ENCODE measurements at places on chromosomes 12 and 14.

- DNase-seq, result no peak
Observed at GRCh38 chr14:39219075-39219499, 14.6 kb upstream of the MIA2 start.

GRCh38 chr14:77178656-77179055 lies 2.9 kb upstream of the TMEM63C start:
- no peak for DNase-seq

DNA sequence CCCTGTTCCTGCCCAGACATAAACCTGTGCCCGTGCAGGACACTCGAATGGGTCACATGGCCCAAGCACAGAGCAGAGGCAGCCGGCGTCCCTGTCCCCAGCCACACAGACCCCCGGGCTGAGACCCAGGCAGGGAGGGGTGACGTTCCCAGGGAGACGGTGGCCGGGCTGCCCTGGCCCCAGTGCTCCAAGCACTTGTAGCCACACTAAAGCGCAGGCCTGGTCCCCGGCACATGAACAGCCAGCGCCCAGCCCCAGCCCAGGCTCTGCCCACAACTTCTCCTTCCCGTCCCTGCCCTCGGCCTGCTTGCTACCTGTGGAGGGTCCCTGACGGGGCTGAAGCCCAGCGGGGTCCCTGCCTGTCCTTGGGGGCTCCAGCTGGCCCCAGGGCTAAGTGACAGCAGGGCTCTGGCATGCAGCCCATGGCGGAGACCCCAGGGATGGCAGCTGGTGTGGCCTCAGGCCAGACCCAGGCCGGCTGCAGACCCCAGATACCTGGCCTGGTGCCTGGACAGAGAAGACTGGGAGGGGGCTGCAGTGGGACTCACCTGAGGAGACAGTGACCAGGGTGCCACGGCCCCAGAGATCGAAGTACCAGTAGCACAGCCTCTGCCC lies 338.4 kb downstream of the TMEM121 start:
- DNase-seq, result no peak

- no peak for DNase-seq
Observed at GRCh38 chr12:49651855-49652254, 28.5 kb downstream of the PRPF40B start.

DNA sequence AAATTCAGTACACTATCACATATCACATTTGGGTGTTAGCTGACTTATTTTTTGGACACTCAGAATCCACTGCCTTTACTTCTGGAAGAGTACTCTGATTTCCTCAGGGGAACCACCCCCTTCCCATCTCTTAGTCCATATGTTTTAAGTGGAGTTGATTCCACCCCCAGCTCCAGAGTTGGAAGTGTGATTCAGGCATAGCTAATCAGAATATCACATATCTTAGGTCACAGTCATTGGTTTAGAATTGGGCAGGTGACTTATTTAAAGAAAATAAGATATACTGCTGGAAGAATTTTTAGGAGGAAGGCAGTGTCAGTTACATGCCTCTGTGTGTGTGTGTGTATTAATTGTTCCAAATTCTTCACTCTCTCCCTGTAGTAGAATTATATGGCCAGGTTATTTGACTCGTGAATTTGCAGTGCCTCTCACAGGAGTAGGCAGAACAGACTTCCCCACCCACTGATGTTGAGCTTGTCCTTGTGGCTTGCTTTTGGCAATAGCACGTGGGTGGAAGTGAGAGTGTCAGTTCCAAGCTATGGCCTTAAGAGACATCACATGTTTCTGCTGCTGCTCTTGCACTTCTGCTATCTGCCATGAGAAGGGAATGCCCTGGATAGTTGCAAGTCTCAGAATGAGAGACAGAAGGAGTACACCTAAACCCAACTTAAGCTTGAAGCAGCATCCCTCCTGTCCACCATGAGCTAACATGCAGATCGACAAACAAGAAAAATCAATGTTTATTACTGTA lies 6.4 kb upstream of the GAS2L3 start:
- DNase-seq, result no peak

GRCh38 chr12:51661199-51661598 lies 70.2 kb downstream of the SCN8A start:
- no peak for DNase-seq

DNA sequence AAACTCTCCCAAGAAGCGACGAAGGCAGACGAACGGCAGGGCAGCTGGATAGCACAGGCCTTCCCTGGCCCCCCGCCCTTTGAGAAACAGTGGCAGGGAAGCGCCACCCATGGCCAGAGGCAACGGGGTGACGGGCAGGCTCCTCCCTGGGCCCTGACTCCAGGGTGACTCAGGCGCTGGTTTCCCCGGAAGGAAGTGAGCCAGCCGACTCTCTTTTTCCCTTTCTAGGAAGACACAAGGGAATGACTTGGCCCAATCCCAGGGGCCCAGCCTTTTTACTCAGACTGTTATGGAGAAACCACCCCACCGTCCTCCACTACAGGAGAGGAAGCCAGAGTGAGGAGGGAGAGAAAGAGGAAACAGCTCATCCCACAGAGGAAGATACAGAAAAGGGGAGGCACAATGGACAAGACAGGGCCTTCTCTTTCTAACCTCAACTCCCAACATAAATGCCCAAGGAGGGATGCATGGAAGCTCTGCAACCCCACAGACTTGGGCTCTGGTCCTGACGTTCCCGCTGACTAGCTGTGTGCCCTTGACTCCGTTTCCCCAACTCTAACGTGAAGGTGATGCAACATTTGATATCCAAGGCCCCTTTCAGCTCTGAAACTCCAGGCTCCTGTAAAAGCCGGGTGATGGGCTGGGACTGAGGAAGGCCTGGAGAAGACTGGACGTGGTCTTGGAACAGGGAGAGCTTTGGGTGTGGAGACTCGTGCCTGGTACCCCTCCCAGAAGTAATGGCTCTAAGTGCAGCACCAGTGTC lies 27.9 kb downstream of the ACTN1 start:
- no peak for DNase-seq

GRCh38 chr14:59314953-59315599 lies 126.6 kb downstream of the DAAM1 start:
- DNase-seq, result no peak

DNA sequence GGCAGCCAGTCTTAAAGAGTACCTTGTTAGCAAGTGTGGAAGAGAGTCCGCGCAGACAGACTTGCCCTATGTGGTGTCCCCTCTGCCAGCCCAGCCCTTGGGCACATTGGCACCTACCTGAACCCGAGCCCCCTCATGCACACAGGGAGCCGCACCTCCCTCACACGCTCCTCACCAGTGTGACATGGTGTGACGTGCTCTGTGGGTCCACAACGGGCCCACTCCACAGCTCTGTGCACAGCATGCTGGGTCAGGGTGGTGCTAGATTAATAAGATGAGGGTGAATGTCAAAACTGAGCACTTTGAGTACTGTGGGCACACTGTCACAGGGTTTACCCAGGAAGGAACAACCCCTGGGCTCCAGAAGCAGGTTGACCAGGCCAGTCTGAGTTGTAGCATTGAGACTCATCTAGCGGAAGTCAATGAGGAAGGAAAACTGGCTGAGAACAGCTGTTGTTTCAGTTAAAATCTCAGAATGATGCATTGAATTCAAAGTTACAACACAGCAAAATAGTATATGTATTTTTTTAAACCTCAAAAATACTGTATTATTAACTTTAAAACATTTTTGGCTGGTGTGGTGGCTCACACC lies 53.4 kb upstream of the AMN start:
- no peak for DNase-seq

GRCh38 chr12:78864870-78865463 lies 393 bp downstream of the SYT1 start:
- peak; percentile 16 for DNase-seq

DNA sequence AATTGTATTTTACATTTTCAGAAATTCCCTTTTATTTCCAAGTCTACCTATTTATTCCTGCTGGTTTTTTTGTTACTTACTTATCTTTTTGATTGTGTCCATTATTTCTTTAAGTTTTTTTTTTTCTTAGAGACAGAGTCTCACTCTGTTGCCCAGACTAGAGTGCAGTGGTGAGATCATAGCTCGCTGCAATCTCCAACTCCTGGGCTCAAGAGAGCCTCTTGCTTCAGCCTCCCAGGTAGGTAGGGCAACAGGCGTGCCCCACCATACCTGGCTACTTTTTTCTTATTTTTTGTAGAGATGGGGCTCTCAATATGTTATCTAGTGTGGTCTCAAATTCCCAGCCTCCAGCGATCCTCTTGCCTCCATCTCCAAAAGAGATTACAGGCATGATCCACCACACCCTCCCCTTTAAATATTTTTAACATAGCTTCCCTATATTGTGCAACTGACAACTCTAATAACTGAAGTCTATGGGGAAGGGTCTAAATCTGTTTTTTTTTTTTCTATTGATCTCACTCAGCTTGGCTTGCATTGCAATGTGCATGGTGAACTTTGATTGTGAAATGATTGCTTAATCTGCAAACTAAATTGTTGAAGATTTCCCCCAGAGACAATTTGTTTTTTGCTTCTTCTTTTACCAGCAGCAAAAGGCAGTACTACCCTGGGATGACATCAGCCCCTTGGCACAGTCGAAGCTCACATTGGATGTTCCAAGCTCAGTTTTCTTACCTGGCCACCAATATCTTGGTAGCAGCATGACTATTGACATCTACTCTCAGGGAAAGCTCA lies 25.7 kb upstream of the COCH start:
- DNase-seq, result no peak

DNA sequence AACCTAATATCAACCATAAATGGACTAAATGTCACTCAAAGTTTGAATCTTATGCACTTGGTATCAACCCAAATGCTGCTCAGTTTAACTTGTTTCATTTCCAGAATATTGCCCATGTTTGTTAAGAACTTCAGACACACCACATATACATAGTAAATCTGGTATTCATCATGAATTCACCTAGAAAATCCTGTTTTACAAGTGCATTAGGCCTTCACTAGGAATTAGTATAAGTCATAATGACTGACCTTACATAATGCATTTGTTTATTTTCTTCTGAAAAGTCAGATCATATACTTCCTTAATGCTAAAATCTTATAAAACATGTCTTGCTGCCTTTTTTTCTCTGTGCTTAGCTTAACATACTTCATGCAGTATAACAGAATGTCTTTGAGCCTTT lies 66.1 kb downstream of the ABCD2 start:
- no peak for DNase-seq

GRCh38 chr12:102498471-102498870 lies 18.1 kb upstream of the IGF1 start:
- DNase-seq, result no peak

GRCh38 chr12:80763874-80764273 lies 47.2 kb downstream of the MYF5 start:
- no peak for DNase-seq

- DNase-seq, result no peak
Observed at GRCh38 chr12:42196723-42197603, 41.1 kb downstream of the YAF2 start.

- DNase-seq, result no peak
Observed at GRCh38 chr12:54984658-54985376, at the start of gene TESPA1. Gene TESPA1 (minus strand): TSS chr12:54984762. CDS start chr12:54974562, 10,200 bp downstream.

- DNase-seq, result no peak
Observed at GRCh38 chr12:91663310-91663709, 480.7 kb upstream of the DCN start.

DNA sequence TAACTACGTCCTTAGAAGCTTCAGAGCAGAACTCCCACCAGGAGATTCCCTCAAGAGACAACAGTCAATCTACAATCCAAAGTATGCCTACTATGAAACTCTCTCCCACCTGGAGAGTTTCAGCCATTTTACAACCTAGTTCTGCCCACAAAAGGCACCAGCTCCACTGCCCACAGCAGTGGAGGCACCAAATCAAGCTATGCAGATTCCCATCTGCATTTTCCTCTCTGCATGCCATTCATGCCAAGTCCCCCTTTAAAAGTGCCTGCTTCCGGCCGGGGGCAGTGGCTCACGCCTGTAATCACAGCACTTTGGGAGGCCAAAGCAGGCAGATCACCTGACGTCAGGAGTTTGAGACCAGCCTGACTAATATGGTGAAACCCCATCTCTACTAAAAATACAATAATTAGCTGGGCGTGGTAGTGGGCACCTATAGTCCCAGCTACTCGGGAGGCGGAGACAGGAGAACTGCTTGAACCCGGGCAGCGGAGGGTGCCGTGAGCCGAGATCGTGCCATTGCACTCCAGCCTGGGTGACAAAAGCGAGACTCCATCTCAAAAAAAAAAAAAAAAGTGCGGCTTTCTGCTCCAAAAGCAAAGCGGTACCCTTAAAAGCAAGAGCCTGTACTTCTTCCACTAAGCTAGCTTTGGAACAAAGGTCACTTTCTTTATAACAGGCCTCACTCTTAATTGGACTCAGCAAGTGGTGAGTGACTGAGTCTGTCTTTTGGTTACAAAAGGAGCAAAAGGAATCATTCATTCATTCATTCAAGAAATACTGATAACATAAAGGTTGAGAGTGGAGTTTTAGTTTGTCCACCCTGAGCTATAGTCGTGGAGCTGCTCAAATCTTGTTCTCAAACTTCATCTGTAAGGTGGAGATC lies 10.1 kb upstream of the DLGAP5 start:
- DNase-seq, result no peak

- DNase-seq, result peak; percentile 96
Observed at GRCh38 chr12:66169221-66170170, at the start of gene TMBIM4. Gene TMBIM4 (minus strand): TSS chr12:66169996. CDS start chr12:66169951, 45 bp downstream.

DNA sequence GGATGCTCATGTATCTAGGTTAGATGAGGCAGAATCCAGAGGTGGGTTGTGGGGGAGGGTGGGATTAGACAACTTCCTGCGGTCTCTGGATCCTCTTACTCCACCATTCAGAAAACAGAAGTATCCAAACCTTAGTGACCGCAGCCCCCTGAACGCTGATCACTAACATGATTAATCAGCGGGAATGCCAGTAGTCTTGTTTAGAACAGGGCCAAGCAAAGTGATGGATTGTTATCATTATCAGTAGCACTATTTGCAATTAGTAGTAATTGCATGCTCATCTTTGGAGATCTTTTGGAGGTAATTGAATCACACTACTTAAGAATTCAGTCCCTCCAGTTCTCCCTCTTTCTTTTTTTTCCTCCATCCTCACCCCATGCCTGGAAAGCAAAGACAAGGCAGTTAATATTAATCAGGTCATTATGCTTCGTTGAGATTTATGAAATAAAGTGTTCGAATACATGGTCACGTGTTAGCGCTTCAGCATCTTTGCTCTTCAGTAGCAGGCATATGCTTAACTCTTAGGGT lies 182.8 kb upstream of the NTF3 start:
- no peak for DNase-seq

- DNase-seq, result no peak
Observed at GRCh38 chr14:76664790-76665189, 96.5 kb upstream of the VASH1 start.

GRCh38 chr14:89303456-89304435 lies 113.3 kb downstream of the FOXN3 start:
- DNase-seq, result peak; percentile 92

GRCh38 chr14:99128185-99128584 lies 143.8 kb downstream of the BCL11B start:
- DNase-seq, result no peak

- peak; percentile 90 for DNase-seq
Observed at GRCh38 chr12:124786061-124786964, 77.4 kb downstream of the SCARB1 start.

DNA sequence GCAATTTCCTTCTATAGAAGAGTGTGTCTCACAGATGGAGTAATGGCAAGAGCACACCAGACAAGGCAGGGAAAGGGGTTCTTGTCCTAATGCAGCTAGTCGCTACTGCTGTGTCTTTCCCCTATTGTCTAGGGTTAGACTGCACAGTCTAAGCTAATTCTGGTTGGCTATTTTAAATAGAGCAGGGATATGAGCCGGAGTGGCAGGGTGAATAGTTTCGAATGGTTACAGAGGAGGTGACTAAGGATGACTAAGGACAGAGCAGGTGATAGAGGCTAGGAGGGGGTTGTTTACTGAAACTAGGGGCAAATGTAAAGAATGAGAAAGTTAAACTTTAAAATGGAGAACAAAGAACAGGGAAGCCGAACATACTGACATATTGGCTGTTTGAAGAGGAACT lies 25.6 kb upstream of the CPNE8 start:
- no peak for DNase-seq

Data from NCI-H510A (cell line).